ENCODE measurements at places on chromosomes 4 and X.
A peak's percentile ranks its signal among the peaks of the same experiment; 100 is the strongest.

GRCh38 chr4:55247521-55247920 is 98.5 kb upstream of the SRD5A3 start:
- no peak for DNase-seq

DNA sequence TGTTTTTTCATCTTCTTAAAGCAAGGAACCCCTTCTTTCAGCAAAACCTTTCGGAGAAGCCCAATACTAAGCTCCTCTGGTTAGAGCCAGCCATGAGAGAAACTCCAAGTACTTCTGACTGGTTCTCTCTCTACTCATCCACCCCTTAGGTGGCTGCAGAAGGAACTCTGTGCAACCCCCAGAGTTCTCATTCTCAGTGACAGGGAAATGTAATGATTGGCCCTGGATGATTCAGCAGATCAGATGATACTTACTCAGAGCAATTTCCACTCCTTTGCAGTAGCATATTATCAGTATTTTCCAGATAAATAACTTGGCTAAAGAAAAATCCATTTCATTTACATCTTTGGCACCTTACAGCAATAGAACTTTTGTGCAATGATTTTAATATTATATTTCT is 3.2 kb downstream of the SPP1 start:
- no peak for DNase-seq

DNA sequence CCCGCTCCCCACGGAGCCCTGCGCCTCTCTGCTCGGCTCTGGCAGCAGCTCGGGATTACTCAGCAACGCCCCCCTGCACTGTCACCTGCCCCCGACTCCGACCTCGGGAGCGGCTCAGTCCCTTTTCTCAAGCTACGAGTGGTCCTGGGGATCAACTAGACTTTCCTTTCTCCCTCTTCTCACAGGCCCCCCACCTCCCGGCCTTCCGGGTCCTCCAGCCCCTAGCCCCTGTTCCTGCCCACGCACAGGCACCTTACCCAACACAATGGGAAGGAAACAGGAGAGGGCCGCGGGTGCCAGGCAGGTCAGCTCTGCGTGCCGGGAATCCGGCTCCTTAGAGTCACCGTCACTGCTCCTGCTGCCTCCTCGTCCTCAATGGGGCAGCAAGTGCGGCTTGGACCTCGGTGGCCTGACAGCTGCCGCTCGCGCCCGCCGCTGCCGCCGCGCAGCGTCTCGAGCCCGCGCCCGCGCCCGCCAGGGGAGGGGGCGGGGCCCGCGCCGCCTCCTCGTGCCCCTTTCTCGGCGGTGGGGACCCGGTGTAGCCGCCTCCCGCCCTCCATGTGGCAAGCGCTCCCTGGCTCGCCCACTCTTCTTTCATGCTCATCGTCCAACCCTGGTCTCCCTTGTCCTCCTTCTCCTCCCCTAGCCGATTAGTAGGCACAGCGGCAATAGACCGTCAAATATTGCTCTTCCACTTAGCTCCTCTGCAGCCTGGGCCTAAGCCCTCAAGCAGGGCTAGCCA is at the start of gene RAB9B:
TSS of gene RAB9B (minus strand) at position 455 of the 742 bp plus-strand sequence. CDS start 6,473 bp downstream, outside the sequence.
- DNase-seq = peak; percentile 70

- DNase-seq = no peak
These were observed 326.1 kb downstream of the HNRNPD start for GRCh38 chr4:82047731-82048130.

DNA sequence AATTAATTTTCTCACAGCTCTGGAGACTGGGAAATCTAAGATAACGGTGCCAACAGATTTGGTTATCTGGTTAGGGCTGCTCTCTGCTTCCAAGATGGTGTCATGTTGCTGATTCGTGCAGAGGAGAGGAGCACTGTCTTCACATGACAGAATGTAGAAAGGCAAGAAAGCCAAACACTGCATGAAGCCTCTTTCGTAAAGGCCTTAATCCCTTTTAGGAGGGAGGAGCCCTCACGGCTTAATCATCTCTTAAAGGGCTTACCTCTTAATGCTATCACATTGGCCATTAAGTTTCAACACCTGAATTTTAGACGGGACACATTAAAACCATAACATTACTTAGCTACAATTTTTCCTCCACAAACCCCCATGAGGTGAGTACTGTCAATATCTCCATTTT is 174.1 kb downstream of the COX18 start:
- no peak for DNase-seq

DNA sequence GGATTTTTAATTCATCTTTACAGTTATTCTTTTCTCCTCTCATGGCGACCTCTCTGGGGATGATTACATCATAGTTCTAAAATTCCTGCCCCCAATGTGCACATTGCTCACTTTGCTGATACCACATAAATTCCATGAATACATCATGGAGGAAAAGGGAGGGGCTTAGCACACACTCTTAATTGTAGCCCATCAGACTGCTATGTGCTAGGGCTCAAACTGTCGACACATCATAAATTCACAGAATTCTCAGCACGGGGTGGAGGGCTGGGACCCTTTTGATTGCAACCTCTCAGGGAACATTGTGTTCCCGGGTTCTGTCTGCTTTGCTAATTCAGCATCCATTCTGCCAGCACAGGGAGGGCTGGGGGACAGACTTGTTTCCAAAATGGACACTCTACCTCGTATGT is 592.9 kb downstream of the BCOR start:
- DNase-seq = no peak

- peak; percentile 56 for DNase-seq
These were observed 65.6 kb upstream of the BLTP1 start for GRCh38 chr4:122086338-122087065.

DNA sequence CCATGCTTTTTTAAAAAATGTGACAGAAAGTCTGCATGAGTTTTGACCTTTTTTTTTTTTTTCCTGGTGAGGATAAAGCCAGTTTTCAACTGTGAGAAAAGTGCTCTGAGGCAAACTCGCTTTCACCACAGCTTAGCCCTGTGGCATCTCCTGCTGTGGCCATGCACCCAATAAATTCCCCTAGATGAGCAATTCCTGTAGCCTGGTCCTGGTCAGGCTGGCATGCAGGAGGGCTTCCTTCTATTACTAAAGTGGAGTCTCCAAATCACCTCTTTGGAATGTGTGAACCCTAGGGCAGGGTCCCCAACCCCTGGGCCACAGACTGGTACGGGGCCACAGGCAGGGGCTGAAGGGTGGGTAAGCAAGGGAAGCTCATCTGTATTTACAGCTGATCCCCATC is 265.4 kb downstream of the RAPGEF2 start:
- DNase-seq = no peak

GRCh38 chr4:169660929-169661328 is 40.6 kb downstream of the CLCN3 start:
- DNase-seq = no peak

GRCh38 chr4:72377491-72378194 is 191.4 kb downstream of the ADAMTS3 start:
- DNase-seq = no peak

GRCh38 chr4:156238171-156238570 is 284.5 kb upstream of the CTSO start:
- no peak for DNase-seq

DNA sequence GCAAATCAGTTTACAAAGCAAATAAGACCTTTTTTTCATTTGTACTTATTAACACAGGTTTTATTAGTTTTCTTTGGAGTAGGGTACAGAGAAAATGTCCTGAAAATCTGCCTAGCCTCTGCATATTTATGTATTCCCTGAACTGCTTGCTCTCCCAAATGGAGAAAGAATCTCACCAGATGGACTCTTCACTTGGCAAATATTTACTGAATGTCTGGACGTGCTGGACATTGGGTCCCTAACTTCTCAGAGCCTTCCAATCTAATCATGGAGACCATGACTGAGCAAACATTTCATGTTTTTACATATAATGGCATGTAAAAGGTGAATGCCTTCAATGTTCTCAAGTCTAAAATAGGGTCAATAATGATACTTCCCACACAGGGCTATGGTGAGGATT is 126.0 kb downstream of the CHRDL1 start:
- DNase-seq = no peak

DNA sequence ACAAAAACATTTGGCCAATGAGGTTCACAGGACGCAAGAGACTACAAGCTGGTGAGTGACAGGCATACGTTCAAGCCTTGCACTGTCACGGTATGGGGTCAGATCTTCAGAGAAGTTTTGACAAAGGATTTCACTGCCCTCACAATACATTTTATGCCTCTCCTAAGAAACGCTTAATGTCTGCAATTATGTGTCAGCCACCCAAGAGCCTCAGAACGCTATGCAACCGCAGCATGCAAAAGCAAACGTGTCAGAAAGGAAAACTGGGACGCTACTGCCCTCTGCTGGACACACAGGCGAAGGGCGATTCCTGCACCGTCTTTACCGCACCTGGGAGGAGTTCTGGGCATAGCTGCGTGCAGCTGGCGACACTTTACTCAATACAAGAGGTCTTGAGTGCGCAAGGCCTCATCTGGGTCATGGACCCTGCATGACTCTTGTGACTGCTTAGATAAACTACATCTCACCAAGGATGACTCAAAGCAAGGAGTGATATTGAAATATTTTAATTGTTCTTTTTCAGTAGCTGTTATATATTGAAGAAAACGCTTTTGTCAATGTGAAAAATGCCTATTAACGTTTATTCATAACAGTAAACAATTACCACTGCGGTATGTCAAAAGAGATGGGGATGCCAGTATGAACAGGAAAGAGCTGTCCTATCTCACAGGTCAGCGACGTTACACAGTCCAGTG is 147.6 kb upstream of the FRG1 start:
- DNase-seq = peak; percentile 74

DNA sequence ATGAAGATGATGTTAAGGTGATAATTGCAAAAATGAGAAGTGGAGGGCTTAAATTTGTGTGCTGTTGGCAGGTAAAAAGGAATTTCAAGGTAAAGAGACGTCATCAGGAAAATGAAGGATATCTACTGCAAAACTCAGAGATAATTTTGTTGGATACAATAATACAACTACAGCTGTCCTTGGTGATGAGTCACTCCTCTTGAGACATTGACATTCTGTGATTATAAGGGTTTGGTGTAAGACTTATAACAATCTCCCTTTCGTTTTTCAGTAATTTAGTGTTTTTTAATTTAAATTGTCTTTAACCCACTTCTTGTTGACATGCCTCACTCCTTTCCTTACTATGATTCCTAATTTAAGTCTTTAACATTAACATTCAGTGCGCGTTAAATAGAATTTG is 1074.1 kb upstream of the SLIT2 start:
- no peak for DNase-seq

- DNase-seq = no peak
These were observed 26.0 kb downstream of the SMAD1 start for GRCh38 chr4:145507636-145508035.

DNA sequence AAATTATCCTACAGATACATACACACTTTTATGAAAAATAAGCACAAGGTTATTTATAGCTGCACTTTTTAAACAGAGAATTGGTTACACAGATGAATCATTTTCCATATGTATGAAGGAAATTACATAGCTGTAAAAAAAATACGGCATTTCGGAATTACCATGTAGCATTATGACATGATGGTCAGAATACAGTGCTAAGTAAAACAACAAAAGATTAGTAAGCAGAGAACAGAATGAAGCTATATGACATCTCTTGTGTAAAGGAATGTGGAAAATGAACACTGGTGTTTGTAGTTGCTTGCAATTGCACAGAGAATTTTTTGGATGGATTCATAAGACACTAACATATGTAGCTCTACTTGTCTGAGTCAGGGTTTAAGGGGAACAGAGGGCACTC is 1222.0 kb upstream of the PRKX start:
- DNase-seq = no peak

- DNase-seq = no peak
These were observed 106.6 kb downstream of the CEP135 start for GRCh38 chr4:56055027-56055977.

- no peak for DNase-seq
These were observed 856.9 kb upstream of the FRG1 start for GRCh38 chr4:189083769-189084168.

- DNase-seq = no peak
These were observed 110.3 kb downstream of the MTNR1A start for GRCh38 chr4:186445040-186445439.

- DNase-seq = no peak
These were observed 35.6 kb downstream of the PAK3 start for GRCh38 chrX:111131572-111131971.

DNA sequence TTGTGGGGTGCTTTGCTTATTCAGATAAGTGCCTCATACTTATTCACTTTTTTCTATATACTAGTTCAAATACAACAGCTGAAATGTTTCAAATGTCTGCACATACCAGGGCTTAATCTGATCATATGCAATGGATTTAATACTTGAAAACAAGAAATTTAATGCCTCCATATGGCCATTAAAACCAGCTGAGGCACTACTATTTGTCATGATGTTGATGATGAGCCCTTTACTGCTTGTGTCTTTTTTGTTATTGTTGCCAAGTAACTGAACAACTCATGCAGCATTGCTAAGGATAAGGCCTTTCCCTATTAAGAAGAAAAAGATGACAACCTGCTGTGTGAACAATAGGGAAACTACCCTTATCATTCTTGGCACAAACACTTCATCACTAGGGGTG is 52.5 kb downstream of the MAGEB10 start:
- DNase-seq = no peak

DNA sequence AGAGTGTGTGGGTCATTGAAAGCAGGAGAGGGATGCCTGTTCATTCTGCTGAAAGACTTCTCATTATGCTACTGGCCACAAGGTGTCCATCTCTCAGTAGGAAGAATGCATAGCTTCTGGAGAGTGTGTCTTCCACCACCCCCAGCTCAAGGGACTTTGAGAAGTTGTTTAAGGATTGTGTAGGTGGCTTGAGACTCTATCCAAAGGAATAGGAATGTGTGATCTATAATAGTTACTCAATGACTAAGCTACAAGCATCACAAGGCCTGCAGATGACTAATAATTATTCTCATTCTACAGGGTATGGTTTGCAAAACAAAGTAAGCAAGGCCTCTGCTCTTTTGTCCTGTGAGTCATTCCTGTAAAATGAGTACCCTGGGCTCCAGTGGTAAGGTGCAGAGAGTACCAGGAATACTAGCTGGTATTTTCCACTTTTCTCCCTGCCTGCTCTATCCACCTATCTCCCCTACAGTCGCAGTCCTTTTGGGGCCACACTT is 279.8 kb upstream of the BOD1L1 start:
- no peak for DNase-seq

DNA sequence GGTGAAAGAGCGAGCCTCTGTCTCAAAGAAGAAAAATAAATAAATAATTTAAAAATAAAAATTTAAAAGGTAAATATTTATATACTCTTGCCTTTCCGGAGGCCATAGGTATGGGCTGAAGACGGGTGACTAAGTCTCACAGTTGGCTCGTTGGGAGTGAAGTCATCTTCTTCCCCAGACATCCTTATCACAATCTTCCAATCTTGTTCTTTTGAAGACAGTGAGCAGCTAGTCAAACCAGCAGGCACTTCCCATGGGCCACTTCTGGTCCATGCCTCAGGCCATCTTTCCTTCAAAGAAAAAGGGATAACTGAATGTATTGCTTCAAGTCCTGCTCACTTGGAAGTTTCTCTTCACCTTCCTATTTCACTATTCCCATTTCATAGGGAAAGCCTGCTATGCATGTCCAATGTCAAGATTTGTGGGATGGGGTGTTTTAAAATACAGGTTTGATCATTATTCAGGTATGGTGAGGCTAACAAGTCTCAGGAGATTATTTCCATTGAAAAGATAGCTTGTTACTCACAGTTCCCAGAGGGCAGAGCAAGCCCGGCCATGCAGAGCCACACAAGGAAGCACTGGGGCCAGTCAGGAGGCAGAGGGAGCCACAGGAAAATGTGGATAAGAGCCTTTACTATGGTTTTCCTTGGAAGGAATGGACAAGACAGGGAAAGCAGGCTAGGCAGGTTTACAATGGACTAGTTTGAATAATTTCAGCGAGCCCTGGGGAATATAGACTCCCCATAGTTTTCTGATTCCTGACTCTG is 33.3 kb upstream of the VCX2 start:
- DNase-seq = no peak

- DNase-seq = no peak
These were observed 68.8 kb downstream of the FAM47C start for GRCh38 chrX:37076983-37077382.
